CD4-positive, alpha-beta memory T cell (primary cell): ENCODE measurements at places on chromosomes 11 and 22. TPM values are rescaled to one million over a fixed set of nuclear protein-coding genes. Genes with fewer than 3 reads are reported as not detected.

Gene STK33
- polyA plus RNA-seq: not detected

- no peak overlapping the region for H3K27ac ChIP-seq
- no peak for DNase-seq
- no peak overlapping the region for H3K4me3 ChIP-seq
- H3K36me3 ChIP-seq: no peaks in the 10 kb centered on the region
- H3K27me3 ChIP-seq: no peaks in the 10 kb centered on the region
Observed at GRCh38 chr11:95521862-95522261, 267.7 kb downstream of the FAM76B start.

DNA sequence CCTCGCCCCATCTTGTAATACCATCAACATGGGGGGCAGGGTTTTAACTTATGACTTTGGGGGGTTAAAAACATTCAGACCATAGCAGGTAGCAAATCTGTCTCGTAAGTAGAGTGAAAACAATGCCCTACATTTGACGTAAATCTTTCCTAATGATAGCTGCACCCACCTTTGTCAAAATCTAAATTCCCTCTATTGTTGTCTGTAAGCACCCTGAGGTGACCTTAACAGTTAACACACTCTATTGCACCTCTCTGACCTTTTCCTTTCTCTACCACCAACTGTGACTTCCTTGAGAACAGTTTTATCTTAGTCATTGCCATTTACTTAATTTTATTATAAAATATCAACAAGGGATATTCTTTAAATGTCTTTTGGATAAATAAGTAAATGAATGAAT, 1024.9 kb upstream of the CNTN5 start:
- H3K4me1 ChIP-seq: no peaks in the 10 kb centered on the region
- H3K36me3 ChIP-seq: no peaks in the 10 kb centered on the region
- H3K4me3 ChIP-seq: no peak overlapping the region
- DNase-seq: no peak
- H3K27me3 ChIP-seq: no peaks in the 10 kb centered on the region
- H3K27ac ChIP-seq: no peak overlapping the region

DNA sequence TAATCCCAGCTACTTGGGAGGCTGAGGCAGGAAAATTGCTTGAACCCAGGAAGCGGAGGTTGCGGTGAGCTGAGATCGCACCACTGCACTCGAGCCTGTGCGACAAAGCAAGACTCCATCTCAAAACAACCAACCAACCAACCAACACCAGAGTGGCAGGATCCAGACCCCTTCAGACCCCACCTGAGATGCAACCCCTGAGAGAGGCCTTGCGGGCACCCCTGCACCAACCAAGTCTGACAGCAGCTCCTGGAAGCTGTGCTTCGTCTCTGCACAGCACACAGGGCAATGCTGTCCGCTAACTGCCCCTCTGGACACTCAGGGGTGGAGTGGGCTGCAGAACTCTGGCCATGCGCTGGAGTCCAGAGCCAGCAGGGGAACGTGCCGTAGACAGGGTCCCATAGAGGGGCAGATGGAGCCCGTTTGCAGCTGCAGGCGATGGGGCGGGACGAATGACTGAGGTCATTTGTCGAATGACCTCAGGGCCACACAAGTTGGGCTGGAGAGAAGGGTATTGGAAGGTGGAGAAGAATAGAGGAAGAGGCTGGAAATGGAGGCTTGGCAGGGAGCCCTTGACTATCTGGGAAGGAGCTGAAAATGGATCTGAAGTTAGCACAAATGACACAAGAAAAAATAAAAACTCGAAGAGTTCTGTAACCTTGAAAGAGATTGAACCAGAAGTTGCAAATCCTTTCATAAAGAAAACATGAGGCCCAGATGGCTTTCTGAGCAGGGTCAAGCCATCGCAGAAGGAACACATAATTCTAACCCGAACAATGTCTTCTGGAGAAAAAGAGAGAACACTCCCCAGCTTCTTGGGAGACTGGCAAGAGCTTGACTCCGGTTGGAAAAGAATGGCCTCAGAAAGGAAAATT, 199.7 kb downstream of the CTTN start:
- no peak for DNase-seq
- H3K36me3 ChIP-seq: no peaks in the 10 kb centered on the region

DNA sequence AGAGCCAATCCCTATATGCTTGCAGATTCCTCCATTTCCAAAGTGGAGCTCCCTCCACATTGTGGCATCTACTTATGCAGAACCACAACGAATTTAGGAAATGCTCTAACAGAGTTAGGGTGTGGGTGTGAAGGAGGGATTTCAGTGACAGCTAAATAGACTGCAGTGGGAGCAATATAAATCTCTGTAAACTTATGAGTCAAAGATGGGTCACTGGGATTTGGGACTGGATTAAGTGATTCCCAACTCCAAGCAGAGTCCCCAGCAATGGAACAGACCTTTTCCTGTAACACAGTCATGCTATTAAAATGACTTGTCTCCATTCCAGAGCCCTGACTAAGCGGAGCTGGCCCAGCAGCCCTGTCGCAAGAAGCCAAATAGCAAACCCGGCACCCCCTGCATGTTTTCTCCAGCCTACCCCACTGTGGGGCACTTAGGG, 36.6 kb downstream of the RPL27A start:
- H3K27me3 ChIP-seq: no peaks in the 10 kb centered on the region
- H3K27ac ChIP-seq: no peak overlapping the region
- no peak overlapping the region for H3K4me3 ChIP-seq
- no peak for DNase-seq
- no peaks in the 10 kb centered on the region for H3K36me3 ChIP-seq

Gene BBS1
- 15.5 TPM for polyA plus RNA-seq

DNA sequence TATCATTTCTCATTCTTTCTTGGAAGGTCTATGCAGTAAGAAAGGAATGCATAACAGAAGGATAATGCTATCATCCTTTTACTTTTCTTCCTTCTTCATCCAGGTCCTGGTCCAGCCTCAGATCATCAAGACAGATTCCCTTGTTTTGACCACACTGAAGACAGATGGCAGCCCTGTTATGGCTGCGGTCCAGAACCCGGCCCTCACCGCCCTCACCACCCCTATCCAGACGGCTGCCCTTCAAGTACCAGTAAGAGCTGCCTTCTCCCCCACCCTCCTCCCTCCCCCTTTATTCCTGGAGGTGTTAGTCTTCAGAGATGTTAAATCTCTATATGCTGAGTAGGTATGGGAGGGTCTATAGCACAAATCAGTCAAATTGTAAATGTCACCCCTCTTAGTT, 37.9 kb downstream of the SREBF2 start:
- no peaks in the 10 kb centered on the region for H3K27me3 ChIP-seq
- H3K4me1 ChIP-seq: peaks cover 6% of the 10 kb centered on the region
- peaks cover 47% of the 10 kb centered on the region for H3K36me3 ChIP-seq
- DNase-seq: no peak
- H3K4me3 ChIP-seq: no peak overlapping the region

GRCh38 chr11:61652135-61652534, 28.1 kb upstream of the DAGLA start:
- H3K36me3 ChIP-seq: no peaks in the 10 kb centered on the region
- H3K4me1 ChIP-seq: no peaks in the 10 kb centered on the region
- no peaks in the 10 kb centered on the region for H3K27me3 ChIP-seq
- H3K4me3 ChIP-seq: no peak overlapping the region
- no peak for DNase-seq
- no peak overlapping the region for H3K27ac ChIP-seq

- H3K27me3 ChIP-seq: no peaks in the 10 kb centered on the region
- no peak overlapping the region for H3K4me3 ChIP-seq
- H3K4me1 ChIP-seq: peaks cover 4% of the 10 kb centered on the region
- DNase-seq: peak; percentile 54
- H3K36me3 ChIP-seq: no peaks in the 10 kb centered on the region
Observed at GRCh38 chr22:40898850-40899357, 37.0 kb upstream of the DNAJB7 start.
